HepG2 (cell line): ENCODE measurements at places on chromosomes 4 and X.

DNA sequence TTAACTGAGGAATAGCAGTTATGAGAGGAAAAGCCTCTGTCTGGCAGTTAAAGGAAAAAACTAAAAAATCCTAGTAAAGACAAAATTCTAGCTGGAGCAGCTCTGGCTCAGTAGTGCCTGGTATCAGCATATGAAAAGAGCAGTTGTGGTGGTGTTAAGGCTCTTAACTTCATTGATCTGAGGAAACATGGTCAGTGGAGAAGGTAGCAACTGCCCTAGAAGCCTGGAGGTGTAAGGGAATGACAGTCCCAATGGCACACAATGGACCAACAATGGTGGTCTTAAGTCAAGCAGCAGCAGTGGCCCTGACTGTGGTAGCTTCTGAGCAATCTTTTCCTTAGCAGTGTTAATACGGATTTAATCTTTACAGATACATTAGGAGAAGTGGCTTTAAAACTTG lies 189.6 kb upstream of the POF1B start:
- H3K27me3 ChIP-seq: no peaks in the 10 kb centered on the region
- H3K4me1 ChIP-seq: no peaks in the 10 kb centered on the region
- no peaks in the 10 kb centered on the region for H3K36me3 ChIP-seq
- no peak overlapping the region for H3K27ac ChIP-seq

DNA sequence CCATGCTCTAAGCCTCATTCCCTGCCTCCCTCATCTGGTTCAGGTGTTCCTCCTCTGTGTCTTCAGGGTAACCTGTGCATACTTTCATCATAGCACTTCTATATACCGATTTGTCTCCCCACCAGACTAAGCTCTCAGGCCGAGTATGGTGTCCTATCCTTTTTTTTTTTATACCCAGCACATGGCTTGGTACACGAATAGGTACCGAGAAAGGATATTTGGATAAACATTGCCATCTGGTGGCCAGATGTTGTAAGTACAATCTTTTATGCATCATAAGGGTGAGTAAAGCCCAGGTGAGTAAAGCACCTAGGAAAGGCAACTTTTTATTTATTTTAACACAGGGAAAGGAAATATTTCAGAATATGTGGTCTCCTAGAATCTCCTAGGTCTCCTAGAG lies 68.4 kb downstream of the MID2 start:
- H3K27ac ChIP-seq: no peak overlapping the region
- H3K4me3 ChIP-seq: no peak overlapping the region
- no peaks in the 10 kb centered on the region for H3K4me1 ChIP-seq
- DNase-seq: peak; percentile 47
- H3K36me3 ChIP-seq: no peaks in the 10 kb centered on the region
- no peaks in the 10 kb centered on the region for H3K27me3 ChIP-seq

GRCh38 chr4:61773655-61774245 lies 573.6 kb downstream of the ADGRL3 start:
- H3K36me3 ChIP-seq: no peaks in the 10 kb centered on the region
- DNase-seq: no peak
- no peak overlapping the region for H3K27ac ChIP-seq
- H3K4me3 ChIP-seq: no peak overlapping the region
- H3K27me3 ChIP-seq: no peaks in the 10 kb centered on the region
- H3K4me1 ChIP-seq: no peaks in the 10 kb centered on the region

DNA sequence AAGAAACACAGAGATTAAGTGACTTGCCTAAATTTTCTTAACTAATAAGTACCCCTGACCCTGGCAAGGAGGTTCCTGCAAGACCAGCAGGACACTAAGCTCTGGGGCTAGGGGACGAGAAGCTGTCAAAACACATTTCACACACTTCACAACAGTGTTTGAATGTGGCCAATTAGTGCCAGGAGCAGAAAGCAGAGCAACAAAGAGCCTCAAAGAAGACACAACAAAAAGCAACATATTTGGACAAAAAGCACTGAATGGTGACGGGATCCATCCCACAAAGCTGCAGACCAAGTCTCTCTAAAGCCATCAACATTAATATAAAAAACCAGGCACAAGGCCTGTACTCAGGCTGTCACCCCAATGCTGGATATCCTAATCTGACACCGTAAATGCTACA lies 361.9 kb upstream of the RASGEF1B start:
- H3K27me3 ChIP-seq: 0 out of 2 replicates have a peak, but pooled peaks cover 1% of the 10 kb centered on the region
- no peak overlapping the region for H3K27ac ChIP-seq
- no peak for DNase-seq
- H3K4me1 ChIP-seq: no peaks in the 10 kb centered on the region

GRCh38 chr4:25621027-25621930 lies 34.4 kb upstream of the SLC34A2 start:
- DNase-seq: no peak
- H3K27me3 ChIP-seq: no peaks in the 10 kb centered on the region
- H3K27ac ChIP-seq: no peak overlapping the region
- no peaks in the 10 kb centered on the region for H3K4me1 ChIP-seq
- H3K4me3 ChIP-seq: no peak overlapping the region

GRCh38 chr4:122003335-122003734 lies 51.5 kb upstream of the TRPC3 start:
- no peak overlapping the region for H3K27ac ChIP-seq
- no peak overlapping the region for H3K4me3 ChIP-seq
- no peaks in the 10 kb centered on the region for H3K36me3 ChIP-seq

DNA sequence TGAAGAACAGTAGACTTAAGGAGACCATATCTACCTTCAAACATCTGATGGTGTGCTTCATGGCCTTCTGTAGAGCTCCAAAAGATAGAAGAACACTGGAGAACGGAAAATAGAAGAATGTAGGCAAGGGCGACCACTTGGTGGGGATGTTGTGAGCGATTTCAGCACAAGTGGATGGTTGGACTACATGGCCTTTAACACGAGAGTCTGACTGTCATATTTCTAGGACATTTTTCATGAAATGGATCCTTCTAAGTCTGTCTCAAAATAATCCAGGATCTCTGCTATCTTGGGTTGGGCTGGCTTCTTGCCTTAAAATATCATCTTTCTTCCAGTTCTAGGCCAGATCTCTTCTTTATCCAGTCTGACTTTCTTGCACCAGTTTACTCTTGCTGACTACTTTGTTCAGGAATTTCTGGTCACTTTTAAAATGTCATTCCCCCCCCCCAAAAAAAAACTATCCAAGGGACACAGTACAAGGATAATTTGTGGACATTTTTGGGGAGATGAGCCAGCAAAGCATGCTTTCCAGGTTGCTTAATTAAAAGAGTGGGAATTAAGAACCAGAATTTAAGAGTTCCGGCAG lies 1.2 kb upstream of the MID1IP1 start:
- no peaks in the 10 kb centered on the region for H3K36me3 ChIP-seq
- no peak overlapping the region for H3K27ac ChIP-seq
- H3K4me3 ChIP-seq: no peak overlapping the region
- no peaks in the 10 kb centered on the region for H3K27me3 ChIP-seq

DNA sequence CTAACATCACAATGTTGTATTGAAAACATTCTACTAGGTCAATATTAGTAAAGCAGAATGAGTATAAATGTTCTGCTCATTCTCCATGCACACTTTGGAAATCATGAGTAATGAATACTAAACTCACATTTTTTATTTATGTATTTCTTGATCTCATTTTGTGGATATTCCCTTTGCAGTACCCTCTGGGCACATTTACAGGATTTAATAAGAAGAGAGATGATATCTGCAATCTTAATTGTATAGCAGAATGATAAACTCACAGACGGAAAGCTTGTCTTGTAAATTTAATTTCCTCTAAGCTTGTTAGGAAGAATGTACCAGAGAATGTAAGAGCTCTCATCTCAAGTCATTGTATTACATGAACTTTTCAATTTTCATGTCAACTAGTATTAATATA lies 1279.7 kb downstream of the PCDH7 start:
- no peak overlapping the region for H3K4me3 ChIP-seq
- H3K4me1 ChIP-seq: no peaks in the 10 kb centered on the region
- no peaks in the 10 kb centered on the region for H3K27me3 ChIP-seq
- no peak overlapping the region for H3K27ac ChIP-seq
- DNase-seq: no peak
